NCI-H774 (cell line): ENCODE measurements at places on chromosomes 6 and 20.
A peak's percentile ranks its signal among the peaks of the same experiment; 100 is the strongest.

DNA sequence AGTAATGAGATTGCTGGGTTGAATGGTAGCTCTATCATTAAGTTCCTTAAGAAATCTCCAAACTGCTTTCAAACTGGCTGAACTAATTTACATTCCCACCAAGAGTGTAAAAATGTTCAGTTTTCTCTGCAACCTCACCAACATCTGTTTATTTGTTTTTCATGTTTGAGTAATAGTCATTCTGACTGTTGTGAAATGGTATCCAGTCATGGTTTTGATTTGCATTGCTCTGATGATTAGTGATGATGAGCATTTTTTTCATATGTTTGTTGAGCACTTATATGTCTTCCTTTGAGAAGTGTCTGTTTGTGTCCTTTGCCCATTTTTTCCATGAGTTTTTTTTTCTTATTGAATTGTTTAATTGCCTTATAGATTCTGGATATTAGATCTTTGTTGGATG, 24.9 kb downstream of the DEFB125 start:
- DNase-seq, result no peak

DNA sequence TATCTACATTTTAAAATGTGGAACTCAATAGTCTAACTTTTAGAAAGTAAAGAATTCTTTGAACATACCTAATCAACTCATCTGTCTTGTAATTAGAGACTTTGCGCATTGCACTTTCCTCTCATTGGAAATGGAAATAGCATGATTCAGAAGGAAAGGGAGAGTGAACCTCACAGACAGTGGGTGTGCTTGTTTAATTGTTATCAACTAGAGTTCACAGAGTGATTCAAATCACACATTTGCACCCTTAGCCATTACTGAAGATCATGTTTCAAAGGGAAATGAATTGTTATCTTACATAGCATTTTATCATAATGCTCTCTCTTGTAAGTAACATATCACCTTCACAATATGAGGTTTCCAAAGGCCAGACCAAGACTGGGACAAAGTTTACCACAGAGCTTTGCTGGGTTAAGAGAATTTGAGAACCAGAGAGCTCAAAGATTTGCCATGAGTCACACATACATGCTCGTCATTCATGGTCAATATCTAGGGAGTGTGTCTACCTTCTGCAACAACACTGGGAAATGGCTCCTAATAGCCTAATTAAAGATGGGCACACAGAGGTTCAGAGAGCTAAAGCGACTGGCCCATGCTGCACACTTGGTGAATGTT, 21.5 kb downstream of the GSTA3 start:
- no peak for DNase-seq

GRCh38 chr20:62371588-62372041, 4.5 kb upstream of the LAMA5 start:
- DNase-seq, result no peak

DNA sequence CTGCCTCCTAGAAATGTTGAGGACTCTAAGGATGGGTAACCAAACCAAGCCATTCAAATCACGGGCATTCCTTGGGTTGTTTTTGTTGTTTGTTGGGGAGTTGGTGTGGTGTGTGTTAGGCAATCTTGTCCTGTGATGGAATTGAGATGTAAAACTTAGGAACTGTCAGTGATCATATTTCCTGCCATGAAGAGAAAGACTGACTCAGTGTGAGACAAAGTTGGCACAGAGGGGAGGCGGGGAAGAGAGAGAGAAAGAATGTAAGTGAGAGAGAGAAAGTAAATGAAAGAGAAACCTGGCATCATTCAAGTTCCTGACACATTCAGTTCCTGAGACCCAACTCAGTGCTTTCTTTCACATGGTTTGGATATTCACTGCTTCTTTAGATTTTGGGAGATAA, 21.6 kb upstream of the FBXO30 start:
- DNase-seq, result no peak

DNA sequence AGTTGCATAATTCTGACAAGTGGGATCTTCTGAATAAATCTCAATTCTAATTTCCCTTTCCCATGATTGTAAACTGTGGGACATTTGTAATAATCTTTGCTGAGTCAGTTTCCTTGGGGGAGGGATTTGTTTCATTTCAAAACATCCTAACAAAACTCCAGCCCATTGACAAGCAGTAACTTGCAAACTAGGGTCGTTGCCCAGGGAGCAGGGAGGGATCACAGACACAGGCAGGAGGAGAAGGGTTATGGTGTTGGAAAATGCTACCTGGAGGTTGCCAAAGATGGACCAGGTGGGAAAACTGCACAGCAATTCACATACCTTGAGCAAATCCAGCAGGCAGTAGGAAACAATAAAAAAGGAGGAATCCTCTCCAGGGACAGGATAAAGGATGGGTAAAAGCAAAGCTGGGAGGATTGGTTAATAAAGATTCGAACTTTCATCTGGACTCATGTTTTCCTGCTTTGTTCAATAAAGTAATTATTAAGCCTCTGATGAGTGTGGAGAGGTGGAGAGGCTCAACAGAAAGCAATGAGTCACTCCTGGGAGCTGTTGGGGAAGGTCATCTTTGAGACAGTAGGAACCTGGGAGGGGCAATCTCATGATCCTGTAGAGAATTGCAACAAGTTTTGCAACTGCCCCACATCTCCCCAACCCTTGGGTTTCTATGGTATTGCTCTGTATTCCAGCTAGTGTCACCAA, 87.3 kb upstream of the AKIRIN2 start:
- DNase-seq, result no peak

GRCh38 chr20:63898882-63899558, 4.1 kb downstream of the DNAJC5 start:
- DNase-seq, result no peak

- DNase-seq, result peak; percentile 87
Measured at GRCh38 chr6:152301765-152302568, 335.2 kb downstream of the SYNE1 start.

DNA sequence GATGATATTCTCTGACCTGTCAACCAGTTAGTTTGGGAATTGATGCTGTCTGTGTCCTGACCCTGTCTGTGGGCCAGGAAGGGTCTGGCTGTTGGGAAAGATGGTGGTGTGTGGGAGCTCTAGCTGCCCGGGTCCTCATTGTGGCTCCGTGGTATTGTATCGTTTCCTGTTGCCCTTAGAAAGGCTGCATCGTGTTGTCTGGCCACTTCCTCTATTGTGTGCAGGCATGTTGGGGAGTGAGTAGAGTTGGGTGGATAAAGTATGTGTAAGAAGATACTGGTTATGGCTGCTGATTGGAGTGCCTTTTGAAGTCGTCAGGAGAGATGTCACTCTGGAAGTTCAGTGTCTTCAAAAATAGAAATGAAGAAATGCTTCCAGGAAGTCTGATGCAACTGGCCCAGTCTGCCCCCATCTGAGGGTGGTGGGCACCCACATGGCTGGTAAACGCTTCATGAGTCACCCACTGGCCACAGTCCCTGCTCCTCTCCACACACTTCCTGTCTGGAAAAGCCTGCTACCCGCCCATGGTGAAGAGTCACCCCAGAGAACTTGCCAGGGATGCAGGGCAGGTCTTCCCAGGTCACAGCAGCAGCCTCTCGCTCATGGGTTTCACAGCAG, 27.9 kb downstream of the PPARD start:
- DNase-seq, result no peak

- no peak for DNase-seq
Measured at GRCh38 chr20:57402206-57403125, 11.3 kb downstream of the RBM38 start.

GRCh38 chr6:156167016-156167624, 610.1 kb upstream of the ARID1B start:
- no peak for DNase-seq

- no peak for DNase-seq
Measured at GRCh38 chr6:109243863-109244825, 138.1 kb downstream of the CD164 start.

- no peak for DNase-seq
Measured at GRCh38 chr20:14583413-14583812, 246.0 kb upstream of the FLRT3 start.
